ENCODE measurements at places on chromosomes 2 and 18.

- DNase-seq = no peak
Observed at GRCh38 chr18:12960853-12961397, 13.1 kb downstream of the SEH1L start.

GRCh38 chr2:203878063-203878462, 10.5 kb downstream of the CTLA4 start:
- DNase-seq = no peak

DNA sequence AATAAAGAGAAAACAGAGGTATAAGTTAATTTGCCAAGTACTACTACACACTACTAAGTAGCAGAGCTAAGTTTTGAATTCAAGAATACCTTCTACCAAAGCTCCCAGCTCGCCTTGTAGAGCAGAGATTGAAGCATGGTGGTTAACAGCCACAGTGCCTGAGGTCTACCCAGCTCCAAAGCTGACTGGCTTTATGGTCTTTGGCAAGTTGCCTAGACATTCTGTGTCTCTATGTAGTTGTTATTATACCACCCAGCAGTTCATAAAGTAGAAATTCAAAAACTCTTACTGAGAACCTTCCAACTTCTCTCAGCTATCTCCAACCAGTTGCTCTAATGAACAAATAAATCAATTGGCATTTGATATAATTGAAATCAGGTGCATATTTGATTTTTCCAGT, 87.8 kb downstream of the PDE11A start:
- DNase-seq = no peak

DNA sequence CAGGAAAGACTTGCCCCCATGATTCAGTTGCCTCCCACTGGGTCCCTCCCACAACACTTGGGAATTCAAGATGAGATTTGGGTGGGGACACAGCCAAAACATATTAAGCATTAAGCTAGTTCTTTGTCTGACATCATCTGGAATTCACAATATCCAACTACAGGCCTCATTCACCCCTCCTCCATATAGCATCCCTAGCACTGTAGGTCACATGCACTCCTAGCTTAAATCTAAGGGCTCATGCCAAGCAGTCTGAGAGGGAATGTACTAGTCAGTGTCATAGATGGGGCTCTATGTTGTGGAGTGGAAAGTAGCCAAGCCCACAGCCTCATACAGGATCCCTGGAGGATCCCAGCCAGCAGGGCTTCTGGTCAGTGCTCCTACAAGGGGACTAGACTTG, 92.1 kb downstream of the IRS1 start:
- DNase-seq = no peak

GRCh38 chr2:118812552-118812951, 34.9 kb downstream of the EN1 start:
- DNase-seq = no peak

DNA sequence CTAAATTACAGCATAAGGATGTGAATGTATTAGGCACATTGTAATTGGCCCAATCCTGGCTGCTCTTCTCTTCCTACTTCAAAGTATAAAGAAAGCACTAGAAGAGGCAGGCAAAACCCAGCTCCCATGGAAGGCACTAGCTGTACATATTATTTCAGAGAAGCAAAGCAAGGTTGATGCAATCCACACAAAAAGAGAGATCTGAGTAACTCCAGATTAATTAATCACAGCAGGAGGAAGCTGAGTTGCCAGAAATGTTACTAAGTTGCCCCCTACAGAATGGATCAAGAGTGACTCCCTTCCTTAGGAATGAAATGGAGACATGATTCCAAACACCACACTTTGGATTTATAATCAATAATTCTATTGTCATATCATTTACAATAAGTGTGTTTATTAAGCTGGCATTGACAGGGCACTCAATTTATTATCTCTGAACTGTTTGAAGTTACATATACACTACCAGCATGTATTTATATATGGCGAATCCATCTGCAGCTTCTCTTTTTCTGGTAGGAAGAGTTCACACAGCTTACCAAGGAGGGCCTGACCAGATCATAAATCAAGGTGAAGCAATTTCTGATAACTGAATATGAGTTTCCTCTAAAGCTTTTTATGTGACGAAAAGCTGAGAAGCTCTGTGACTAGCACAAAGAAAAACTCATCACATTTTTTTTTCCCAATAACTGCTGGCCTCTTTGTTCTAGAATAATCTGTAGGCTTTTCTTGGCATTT, 393.1 kb upstream of the LYPD1 start:
- DNase-seq = no peak

DNA sequence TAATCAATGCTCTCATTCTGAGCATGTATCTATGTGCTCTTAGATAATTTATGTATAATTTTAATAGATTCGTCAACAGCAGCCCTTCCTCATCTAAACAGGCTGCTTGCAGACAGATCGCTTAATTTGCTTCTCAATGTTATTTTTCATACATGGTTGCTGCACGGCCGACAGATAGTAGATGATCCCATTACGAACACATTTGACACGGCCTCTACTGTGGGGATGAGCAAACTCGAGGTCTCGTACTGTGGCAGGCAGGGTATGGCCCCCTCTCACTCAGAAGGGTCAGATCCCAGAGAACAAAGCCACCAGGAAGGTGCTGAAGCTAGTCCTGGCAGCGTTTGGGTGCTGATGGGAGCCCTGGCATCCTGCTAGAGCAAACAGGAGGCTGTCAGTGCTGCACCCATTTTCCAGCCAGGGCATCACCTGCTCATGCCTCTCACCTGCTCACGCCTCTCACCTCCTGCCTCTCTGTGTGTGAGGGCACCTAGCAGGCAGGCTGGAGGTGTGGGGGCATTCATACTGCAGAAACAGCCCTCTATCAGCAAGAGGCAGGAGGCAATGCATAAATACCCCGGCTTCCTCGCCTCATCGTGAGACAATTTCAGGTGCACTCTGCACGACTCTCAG, 80.0 kb downstream of the KLHL29 start:
- no peak for DNase-seq

GRCh38 chr2:71647356-71647755, 194.0 kb downstream of the DYSF start:
- no peak for DNase-seq

GRCh38 chr2:211930331-211930730, 608.3 kb downstream of the ERBB4 start:
- no peak for DNase-seq

Data from activated T-helper 1 cell treated with anti-CD3 and anti-CD28 coated beads, Interleukin-2, amount 50 U/mL, for 16 hours (primary cell).